ENCODE measurements at places on chromosomes 12 and 14.

- DNase-seq, result no peak
These were observed 1.9 kb downstream of the GPHN start for GRCh38 chr14:66509874-66510273.

DNA sequence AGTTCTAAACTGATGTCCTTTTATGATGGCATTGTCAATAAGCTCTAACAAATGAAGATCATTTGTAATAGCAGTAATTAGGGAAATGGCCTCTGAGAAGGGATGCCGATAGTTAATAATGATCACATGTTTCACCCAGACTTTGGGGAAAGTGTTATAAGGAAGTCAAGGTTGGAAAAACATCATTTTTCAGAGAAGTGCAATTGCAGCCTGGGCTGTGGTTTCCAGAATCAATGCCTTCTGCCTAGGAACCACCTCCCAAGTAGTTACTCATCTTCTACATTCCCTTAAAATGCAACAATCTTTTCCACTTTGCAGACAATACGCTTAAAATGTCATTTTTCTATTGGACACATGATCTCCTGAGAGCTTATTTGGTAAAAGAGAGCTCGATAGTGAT, 879 bp downstream of the EDDM3A start:
- no peak for DNase-seq

GRCh38 chr14:87866116-87866515, 126.9 kb downstream of the GALC start:
- no peak for DNase-seq

DNA sequence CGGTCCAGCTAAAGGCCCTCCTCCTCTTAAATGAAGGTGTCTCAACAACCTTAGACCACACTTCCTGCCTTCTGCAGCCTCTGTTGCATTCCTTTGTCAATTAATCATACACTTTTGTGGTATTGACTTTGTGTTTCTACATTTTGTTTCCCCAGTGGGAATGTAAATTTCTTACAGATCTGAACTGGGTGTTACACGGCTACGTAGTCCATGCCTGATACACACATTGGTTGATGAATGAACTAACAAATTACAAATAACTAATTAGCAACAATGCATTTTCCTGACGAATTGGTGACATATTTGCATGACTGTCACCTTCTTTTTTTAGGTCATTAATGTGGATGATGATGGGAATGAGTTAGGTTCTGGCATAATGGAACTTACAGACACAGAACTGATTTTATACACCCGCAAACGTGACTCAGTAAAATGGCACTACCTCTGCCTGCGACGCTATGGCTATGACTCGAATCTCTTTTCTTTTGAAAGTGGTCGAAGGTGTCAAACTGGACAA, 15.2 kb upstream of the CCT2 start:
- DNase-seq, result no peak

GRCh38 chr14:64826333-64826732, 53.4 kb downstream of the SPTB start:
- no peak for DNase-seq

GRCh38 chr12:115013236-115013981, 329.4 kb upstream of the TBX3 start:
- no peak for DNase-seq

GRCh38 chr12:6635856-6636531, at the start of gene LPAR5:
Gene LPAR5 (minus strand): TSS chr12:6635959. CDS start chr12:6621248, 14,711 bp downstream.
- no peak for DNase-seq

DNA sequence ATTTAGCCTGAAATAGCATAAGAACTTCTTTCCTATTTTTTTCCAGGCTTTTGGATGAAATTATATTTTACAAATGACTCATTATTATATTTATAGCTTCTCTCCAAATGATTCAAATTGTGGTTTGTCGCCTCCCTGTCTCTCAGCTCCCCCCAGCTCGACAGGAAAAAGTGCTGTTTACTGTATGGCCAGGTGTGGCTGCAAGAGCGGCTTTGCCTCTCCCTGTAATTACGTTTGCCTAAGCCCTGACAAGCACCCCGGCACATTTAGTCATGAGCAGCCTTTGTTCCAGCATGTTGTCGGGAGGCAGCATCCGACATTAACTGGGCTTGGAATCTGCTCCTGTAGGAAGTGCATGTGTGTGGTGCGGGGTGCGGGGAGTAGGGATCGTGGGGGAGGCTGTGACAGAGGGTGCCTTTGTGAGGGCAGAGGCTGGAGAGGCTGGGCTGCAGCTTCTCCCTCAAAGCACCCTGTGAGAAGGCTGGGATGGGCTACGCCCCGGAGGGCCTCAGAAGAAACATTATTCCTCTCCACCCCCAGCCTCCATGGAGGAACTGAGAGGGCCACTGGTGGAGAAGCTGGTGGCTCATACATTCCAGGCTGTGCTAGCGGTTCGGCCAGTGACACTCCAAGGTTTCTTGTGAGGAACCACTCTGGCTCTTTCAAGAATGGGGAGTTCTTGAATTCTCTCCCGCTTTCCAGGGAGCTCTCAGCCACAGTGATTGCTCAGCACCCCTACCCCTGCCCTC, 42.1 kb upstream of the CTDSP2 start:
- DNase-seq, result no peak

DNA sequence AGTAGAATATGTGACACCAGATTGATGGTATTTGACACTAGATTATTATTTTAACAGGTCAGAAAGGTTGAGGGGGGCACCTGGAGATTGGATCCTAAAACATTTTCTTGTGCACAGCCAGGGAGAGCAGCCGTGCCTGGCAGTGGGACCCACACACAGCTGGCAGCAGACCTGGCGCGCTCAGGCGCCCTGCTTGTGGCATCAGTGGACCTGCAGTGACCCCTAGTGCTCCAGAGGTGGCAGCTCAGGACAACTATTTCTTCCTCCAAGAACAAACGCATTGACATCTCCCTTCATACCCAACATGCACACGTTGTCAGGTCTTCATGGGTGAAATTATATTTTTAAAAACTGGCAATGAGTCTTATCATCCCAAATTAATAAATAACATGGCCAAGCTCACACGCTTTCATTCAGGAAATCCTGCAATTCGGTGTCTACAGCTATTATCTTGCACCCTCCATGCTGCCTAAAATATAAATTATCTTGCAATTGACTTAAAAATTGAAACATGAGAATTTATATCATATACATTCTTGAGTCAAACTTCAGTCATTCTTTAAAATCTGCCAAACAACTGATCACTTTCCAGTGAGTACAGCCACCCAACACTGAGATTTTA, 7.7 kb upstream of the TMEM132D start:
- peak; percentile 39 for DNase-seq

GRCh38 chr14:44369401-44370123, 137.5 kb downstream of the FSCB start:
- DNase-seq, result no peak

All from smooth muscle cell of the brain vasculature (primary cell).